ENCODE measurements at places on chromosomes 11 and 22. TPM values are rescaled to one million over a fixed set of nuclear protein-coding genes. Genes with fewer than 3 reads are reported as not detected.

DNA sequence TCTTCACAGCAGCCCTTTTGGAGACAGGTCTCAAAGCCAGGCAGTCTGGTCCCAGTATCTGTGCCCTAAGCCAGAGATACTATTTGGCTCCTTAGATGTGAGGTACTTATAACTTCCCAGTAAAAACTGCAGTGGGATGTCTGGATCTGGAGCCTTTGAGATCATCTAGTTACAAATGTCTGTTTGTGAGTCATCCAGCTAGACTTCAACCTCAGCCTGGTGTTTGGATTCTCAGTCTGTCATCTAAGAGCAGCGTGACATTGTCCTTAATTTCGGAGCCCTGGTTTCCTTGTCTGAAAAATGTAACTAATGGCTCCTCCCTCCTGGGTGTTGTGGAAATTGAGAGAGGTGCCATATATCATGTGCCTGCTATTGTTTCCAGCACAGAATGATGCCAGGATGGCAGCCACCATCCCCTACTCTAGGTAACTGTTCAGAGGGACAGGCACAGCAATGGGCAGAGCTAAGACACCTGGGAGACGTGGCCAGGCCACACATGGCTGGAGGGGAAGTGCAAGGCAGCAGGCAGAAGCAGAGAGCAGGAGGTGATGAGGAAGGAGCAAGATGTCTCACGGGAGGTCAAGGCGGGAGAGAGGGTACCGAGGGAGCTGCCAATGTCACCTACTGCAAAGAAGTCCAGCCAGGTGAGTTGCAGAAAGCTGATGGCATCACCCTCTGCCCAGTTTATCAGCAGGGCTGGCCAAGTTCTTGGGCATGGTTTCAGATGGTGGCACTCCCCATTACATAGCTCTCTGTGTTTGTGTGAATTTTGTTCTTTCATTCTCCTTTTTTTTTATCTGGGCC lies 20.6 kb upstream of the ST3GAL4 start:
- DNase-seq = no peak

DNA sequence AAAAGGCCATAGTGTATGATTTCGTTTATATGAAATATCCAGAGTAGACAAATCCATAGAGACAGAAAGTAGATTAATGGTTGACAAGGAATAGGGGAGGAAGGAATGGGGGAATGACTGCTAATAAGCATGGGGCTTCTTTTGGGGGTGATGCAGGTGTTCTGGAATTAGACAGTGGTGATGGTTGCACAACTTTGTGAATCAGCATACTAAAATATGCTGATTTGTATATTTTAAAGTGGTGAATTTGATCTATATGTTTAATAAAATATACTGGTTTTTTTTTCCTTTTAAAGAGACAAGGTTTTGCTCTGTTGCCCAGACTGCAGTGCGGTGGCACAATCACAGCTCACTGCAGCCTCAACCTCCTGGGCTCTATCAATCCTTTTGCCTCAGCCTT lies 6.5 kb upstream of the HORMAD2 start:
- no peak for DNase-seq

- no peak for DNase-seq
Measured at GRCh38 chr11:95419915-95420314, 188.9 kb upstream of the SESN3 start.

- DNase-seq = no peak
Measured at GRCh38 chr11:13376838-13377237, 86.2 kb downstream of the BTBD10 start.

DNA sequence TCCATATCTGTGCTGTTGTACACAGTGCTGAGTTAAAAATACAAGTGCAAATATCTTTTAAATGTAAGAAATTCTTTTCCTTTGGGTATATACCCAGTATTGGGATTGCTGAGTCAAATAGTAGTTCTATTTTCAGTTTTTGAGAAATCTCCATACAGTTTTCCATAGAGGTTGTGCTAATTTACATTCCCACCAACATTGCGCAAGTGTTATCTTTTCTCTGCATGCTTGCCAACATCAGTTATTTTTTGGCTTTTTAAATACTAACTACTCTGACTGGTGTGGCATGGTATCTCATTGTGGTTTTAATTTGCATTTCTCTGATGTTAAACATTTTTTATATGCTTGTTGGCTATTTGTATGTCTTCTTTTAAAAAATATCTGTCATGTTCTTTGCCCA lies 6.5 kb downstream of the OR52E8 start:
- no peak for DNase-seq

DNA sequence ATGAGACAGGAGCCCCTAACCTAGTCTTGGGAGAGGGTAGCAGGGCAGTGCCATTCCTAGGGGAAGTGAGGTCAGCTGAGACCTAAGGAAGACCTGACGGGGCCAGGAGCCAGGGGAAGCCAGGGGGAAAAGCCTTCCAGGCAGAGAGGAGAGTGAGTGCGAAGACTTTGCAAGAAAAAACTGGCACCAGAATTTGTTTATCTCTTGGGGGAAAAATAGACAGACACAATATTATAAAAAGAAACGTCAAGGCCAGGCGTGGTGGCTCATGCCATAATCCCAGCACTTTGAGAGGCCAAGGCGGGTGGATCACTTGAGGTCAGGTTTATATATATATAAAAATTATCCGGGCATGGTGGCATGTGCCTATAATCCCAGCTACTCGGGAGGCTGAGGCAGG lies 26.9 kb upstream of the TESMIN start:
- DNase-seq = no peak

- DNase-seq = no peak
Measured at GRCh38 chr11:65204143-65204542, 22.4 kb downstream of the CAPN1 start.

- no peak for DNase-seq
Measured at GRCh38 chr11:62673196-62673525, 1.1 kb upstream of the LBHD1 start.

DNA sequence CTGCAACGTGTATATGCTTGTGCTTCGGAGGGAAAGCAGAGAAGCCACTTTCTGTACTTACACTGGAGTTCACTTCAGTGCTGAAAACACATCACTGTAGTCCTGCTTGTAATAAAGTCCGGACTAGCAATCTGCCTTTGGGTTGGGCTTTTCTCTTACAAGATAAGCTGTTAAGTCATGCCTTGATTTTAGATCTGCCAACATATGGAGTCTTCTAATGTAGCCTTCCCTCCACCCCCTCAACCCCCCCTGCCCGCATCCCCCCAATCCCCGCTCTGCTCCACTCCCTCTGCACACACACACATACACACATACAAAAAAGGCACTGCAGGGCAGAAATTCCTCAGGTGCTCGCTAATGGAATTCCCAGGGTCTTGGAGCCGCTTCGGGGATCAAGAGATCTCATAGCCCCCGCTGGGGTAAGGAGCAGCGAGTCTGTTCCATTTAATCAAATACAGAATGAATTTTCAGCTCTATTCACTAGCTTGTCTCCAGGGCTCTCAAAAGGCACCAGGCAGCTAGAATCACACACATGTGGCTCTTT lies 3.4 kb downstream of the CDON start:
- no peak for DNase-seq

DNA sequence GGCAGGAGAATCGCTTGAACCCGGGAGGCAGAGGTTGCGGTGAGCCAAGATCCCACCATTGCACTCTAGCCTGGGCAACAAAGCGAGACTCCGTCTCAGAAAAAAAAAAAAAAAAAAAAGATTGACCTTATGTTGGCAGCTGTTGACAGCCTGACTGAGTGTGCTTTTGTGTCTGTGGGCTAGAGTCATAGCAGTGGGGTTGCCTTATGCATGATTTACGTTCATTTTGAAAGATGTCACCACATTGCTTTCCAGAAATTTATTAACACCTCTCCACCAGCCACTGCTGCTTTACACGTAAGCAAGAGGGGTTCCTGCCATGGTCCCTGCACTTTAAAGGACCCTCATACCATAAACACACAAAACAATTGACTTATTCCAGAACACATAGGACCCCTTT lies 21.0 kb downstream of the ASRGL1 start:
- DNase-seq = no peak

DNA sequence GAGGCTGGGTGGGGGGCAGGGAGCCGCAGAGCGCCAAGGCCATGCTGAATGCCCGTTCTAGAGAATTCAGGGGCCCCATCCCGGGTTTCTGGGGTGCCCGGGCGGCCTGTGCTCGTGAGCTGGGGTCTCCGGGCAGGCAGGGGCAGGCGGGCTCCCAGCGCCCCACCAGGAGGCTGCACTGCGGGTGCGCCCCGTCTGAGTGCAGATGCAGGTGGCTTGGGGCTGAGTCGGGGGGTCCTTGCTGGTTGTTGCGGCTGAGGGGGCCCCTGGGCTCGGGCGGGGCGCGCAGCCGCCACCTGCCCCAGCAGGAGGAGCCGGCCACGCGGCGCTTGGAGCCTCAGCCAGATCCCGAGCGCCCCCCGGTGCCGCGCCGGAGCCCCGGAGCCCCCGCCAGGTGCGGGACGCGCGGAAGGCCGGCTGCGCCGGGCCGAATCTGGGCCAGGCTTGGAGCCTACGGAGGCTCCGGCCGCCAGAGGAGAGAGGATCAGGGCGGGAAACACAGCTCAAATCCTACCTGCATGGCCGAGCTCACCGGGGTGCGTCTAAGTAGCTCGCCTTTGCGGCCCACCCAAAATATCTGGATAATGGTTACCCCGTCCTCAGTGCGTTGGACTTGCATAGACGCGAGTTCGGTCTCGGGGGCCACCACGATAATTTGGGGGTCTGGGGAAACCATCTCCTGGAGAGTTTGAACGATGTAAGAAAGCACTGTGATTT lies 590 bp upstream of the IGF2 start:
- DNase-seq = no peak

DNA sequence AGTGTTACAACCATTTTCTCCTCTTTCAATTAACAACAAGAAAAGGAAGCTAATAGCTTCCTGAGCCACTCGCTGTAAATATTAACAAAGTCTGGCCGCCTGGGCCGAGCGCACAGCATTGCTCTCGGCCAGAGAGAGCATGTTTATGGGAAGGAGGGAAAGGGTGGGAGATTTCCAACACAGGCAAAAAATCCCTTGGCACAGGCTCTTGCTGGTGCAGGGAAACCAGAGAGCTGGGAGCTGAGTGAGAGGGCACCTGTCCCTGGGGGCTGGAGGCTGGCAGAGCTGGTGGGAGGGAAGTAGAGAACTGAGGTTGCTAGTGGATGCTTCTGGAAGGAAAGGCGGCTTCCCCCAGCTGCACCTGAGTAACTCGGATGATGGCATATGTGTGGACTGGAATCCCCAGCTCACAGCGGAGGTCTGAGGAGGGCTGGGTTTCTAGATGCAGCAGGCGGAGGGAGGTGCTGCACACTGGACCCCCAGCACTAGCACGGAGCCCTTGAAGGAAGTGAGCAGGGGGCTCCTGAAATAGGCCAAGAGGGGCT lies 59.6 kb downstream of the FLRT1 start:
- DNase-seq = no peak

DNA sequence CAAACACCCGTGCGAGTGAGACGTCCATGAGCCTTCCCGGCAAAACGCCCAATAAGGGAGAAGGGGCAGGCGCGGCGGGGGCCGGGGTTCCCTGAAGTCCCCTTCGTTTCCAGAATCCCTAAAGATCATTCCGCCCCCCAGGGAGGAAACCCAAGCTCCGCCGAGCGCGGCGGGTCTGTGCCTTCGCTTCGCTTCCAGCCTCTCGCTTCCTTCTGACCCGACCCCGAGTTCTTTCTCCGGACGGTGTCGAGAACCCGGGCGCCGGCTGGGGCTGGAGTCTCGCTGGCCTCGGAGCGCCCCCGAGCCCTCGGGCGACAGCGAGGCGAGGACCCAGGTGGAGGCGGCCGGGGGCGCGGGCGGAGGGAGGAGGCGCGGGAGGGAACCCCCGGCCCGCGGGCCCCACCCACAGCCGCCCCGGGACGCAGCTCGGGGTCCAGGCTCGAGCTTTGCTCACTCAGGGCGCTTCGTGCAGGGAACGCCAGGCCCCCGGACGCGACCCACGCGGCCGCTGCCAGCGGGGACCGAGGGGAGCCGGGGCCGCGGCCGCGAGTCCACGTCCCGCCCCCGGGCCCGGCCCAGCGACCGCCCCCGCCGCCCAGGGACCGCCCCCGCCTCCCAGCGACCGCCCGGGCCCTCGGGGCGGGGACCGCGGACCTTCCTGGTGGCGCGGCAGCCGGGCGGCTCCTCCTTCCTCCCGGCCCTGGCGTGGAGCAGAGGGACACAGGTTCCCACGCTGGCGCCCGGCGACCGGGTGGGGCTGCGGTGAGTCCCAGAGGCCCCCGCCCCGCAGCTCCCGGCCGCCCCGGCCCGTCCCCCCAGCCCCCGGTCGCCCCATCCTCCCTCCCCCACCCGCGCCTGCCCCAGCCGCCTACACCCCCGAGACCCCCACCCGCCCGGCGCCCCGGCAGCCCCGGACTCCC lies at the start of gene PGGHG:
Gene PGGHG, plus strand, starts transcription at position 649 of the 920 bp plus-strand sequence. CDS start 691 bp downstream, outside the sequence.
- peak; percentile 75 for DNase-seq

DNA sequence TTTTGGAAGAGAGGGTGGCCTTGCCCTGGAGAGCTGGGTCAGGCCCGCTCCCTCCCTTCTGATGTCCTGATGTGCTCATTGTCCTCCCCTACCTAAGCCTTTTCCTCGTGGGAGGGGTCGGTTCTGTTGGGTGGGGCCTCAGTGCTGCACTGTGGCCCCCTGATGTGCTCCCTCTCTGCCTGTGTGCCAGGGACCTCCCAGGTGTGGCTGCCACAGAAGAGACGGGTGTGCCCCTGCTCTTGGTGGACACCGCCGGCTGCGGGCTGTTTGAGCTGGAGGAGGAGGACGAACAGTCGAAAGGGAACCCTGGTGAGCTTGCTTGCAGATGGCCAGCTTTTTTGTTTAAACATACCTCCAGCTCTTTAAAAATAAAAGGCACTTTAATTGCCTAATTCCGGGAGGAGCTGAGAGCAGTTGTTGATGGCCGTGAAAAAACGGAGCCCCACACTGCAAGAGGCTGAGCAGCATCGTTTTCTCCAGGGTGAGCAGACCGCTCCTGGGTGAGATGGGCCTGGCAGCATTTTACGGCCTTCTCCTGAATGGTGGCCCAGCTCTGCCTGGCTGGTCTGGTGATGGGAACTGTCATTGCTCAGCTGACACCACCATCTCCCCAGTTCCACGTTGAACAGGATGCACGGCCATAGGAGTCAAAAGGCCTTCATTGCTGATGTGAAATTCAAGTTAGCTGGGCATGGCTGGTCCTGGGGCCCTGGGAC lies 30.1 kb downstream of the IGHMBP2 start:
- no peak for DNase-seq

GRCh38 chr11:57649826-57650738 lies at the start of gene YPEL4:
Gene YPEL4 (minus strand): TSS chr11:57649912. CDS start chr11:57647107, 2,805 bp downstream.
- DNase-seq = peak; percentile 58

- DNase-seq = no peak
Measured at GRCh38 chr11:45176996-45177395, 30.6 kb downstream of the PRDM11 start.

DNA sequence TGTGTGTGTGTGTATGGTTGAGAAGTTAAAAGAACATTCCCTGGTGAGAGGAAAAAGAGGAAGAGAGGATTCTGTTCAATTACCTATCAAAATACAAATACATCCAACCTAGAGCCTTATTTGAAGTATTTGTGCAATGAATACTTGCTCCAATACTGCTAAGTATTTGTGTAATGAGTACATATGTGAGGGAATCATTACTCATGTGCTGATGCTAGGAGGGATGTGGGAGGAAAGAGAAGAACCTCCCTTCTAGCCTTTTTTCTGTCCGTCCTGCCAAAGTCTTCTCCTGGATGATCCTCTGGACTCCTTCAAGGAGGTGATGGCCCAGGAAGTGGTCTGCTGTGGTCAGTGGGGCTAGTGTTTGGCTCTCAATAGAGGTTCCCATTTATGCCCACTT lies 36.0 kb upstream of the ACCSL start:
- no peak for DNase-seq

GRCh38 chr11:19428206-19429002 lies 187.7 kb upstream of the E2F8 start:
- DNase-seq = no peak

GRCh38 chr11:65967329-65967934 lies 5.9 kb downstream of the SART1 start:
- DNase-seq = no peak

Gene OR51B5
- total RNA-seq = 0.99 TPM

Gene TRIM48
- total RNA-seq = not detected

Gene RASL10A
- 5.3 TPM for total RNA-seq

Gene CATSPER1
- total RNA-seq = not detected

Gene TYR
- total RNA-seq = not detected
